Fibroblast of villous mesenchyme (primary cell): ENCODE measurements at places on chromosomes 12 and 14. TPM values are rescaled to one million over a fixed set of nuclear protein-coding genes. Genes with fewer than 3 reads are reported as not detected.
A peak's percentile ranks its signal among the peaks of the same experiment; 100 is the strongest.

Gene SLC6A15
- total RNA-seq = 0.43 and 0.64 TPM in 2 replicates

DNA sequence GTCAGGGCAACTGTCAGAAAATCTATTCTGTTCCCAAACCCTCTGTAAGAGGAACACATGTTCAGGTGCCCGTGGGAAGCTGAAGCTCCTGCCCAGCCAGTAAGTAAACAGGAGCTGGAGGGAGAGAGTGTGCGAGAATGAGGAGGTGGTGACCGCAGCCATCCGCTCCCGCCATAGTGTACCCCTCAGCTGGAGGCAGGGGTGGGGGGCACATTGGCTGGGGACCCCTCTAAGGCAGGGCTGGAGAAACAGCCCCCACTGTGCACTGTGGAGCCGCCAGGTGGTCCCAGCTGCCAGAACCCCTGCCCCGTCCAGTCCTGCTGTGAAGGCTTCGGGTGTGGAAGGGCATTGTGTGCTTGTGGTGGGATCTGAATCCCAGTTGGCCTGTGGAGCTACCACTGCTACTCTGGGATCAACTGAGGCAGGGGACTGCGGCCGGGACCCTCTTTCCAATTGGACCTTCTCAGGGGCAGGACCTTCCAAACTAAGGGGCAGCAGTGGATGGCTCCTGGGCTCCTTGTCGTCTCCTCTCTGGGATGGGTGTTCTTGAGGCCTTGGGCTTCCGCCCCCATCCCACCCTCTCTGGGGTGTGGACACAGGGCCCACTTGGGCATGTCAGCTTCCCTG lies 59.6 kb downstream of the TSPAN9 start:
- no peak for DNase-seq

Gene NKX2-1
- total RNA-seq = not detected in 2 replicates

Gene NUDT14
- total RNA-seq = 17.7 and 20.0 TPM in 2 replicates

Gene FOXN4
- total RNA-seq = not detected in 2 replicates

DNA sequence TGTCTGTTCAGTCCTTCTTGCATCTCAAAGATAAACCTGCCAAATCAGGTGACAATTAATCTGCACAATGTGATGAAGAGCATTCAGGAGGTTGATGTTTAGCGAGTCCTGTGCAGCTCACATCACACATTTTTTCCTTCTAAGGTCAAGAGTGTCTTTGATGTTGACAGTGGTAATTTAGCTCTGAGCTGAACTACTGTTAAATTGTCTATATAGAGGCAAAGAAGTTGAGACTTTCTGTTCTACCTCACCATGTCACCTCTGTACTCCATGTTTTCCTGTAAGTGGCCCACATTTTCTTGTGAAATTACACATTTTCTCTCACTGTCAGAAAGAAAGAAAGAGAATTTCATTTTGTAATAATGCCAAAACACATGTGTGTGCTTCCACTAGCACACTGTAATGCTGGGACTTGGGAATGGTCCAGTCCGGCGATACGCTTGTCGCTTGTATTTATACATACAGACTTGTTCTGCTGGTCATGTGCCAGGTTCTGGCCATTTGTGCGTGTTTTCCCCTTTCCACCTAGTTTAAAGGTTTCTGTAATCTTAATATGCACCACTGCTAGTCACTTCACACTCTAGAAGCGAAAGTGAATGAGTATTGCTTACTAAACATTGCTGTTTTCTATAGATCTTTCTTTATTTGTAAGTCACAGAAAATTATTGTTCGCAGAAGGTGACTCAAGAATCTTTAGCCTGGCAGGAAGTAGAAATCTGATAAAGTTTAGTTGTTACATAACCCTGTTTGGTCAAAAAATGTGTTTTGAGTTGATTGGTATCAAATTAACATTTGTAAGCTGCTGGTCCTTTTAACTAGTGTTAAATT lies 328.9 kb downstream of the TMTC2 start:
- DNase-seq = peak; percentile 7

Gene AQP2
- not detected in 2 replicates for total RNA-seq

Gene LRRK2
- total RNA-seq = 1.3 and 1.6 TPM in 2 replicates

Gene LETMD1
- 23.7 and 25.8 TPM in 2 replicates for total RNA-seq

Gene HPD
- total RNA-seq = not detected in 2 replicates

DNA sequence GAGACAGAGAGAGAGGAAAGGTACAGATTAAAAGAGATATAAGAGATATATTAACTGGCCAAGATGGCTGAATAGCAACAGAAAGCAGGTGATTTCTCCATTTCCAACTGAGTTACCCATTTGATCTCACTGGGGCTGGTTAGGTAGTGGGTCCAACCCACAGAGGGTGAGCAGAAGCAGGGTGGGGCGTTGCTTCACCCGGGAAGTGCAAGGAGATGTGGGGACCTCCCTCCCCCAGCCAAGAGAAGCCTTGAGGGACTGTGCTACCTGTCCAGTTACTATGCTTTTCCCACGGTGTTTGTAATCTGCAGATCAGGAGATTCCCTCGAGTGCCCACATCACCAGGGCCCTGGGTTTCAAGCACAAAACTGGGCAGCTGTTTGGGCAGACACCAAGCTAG lies 131.2 kb downstream of the AKAP6 start:
- DNase-seq = no peak

DNA sequence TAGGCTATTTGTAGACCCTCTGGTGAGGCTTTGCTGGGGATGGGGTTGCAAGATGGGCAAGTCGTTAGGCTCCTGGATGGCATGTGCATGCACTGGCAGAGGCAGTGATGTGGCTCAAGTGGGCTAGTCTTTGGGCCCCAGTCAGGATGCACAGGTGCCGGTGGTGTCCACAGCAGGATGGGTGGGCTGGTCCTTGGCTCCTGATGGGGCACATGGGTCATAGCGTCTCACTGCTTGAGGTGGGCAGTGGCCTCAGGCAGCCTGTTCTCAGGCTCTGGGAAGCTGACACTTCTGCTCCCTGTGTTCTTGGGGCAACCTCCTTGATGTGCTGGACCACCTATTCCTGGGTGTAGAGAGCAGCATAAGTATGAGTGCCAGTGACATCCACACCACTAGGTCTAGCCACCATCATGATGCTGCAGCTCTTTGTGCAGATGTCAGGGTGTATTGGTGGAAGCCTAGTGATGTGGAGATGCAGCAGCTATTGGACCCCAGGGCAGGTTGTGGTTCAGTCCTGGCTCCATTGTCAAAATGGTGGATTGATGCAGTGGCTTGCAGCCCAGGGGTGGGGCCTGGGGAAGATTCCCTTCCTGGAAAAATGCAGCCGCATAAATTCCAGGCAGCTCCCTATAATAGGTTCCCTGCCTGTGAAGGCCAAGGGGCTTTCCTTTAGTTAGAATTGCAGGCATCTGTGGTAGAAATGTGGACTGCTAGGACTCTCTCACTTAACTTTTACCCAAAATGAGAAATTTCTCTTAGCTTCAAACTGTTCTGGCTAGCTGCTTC lies 742.5 kb upstream of the MDGA2 start:
- DNase-seq = no peak

DNA sequence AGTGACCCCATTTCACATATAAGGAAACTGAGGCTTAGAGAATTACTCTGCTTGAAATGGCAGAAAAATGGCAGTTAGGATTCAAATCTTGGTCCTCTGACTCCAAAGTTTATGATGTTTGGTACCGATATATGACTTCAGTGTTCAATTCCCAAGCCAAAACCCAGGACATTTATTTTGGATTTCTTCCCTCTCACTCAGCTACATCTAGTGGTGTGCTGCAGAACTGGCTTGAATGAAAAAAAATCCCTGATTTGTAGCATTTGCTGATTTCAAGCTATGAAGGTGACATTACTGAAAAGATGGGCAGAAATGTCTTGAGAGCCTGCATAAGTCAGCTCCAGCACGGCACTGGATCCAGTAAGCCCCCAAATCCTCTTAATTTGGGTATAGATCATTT lies 106.4 kb downstream of the EFCAB11 start:
- no peak for DNase-seq

GRCh38 chr12:38664661-38665269 lies 240.6 kb downstream of the CPNE8 start:
- DNase-seq = peak; percentile 30

DNA sequence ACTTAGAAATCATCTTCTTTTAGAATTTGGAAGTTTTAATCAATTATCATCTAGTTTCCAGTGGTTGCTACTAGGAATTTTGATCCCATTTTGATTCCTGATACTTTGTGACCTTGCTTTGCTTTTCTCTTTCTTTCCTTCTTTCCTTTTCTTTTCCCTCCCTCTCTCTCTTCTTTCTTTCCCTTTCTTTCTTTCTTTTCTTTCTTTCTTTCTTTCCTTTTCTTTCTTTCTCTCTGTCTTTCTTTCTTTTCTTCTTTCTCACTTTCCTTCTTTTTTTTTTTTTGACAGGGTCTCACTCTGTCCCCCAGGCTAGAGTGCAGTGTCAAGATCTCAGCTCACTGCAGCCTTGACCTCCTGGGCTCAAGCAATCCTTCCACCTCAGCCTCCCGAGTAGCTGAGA lies 81.5 kb upstream of the OSBPL8 start:
- DNase-seq = no peak

Gene SMOC1
- total RNA-seq = not detected in 2 replicates

- no peak for DNase-seq
Measured at GRCh38 chr14:72518809-72519377, 375.0 kb downstream of the DPF3 start.

DNA sequence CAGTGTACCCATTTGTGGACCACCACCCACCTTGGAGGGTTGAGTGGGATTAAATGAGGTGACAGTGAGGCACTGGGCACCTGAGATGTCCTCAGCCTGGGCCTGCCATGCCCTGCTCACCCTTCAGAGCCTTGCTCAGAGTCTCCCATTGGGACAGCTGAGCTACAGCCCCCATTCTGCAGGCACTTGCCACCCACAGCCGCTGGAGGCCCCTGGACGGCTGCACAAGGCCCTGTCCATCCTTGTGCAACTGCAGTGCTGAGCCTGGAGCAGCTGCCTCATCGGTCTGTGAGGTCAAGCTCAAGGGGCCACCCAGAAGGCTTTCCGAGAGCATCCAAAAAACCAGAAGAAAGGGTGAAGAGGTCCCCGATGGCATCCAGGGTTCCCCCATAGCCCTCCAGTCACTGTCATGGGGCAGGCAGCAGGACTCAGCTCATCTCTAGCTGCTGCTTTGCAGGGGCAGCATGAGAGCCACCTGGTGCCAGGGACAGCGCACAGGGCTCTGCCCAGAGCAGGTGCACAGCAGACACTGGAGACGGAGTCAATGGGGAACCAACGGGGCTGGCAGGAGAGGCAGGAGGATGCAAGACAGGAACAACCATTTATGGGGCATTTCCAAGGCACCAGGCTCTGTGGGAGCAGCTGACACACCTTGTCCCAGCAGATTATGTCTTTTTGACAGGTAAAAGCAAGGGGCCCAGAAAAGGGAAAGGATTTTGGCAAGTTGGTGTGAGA lies 84.6 kb downstream of the ARL6IP4 start:
- peak; percentile 33 for DNase-seq

DNA sequence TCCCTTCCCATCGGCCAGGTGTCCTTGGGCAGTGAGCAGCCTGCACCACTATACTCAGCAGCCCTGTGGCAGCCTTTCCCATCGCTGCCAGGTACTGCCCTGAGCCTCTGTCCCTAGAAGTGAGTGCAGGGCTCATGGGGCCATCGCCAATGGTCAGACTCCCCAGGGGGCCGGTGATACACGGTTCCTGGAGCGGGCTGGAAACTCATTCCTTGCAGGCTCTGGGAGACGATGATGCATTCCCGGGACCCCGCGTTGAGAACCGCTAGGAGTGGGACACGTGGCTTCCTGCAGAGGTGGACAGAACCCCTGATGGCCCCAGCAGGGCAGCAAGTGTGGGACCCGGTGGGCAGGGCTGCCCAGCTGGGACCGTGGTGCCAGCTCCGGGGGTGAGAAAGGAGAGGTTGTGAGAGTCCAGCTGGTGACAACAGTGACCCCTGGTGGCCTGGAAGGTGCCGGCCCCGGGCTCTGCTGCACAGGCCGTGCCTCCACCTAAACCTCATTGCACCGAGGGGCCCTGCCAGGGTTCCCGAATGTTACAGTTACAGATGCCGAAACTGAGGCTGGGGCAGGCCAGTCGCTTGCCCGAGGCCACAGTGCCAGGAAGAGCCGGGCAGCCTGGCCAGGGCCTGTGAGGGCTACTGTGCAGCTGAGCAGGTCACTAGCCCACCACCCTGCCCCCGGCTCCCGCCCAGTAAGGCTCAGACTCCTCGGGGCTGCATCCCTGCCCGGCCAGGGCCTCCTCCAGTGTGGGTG lies 33.8 kb downstream of the FBRSL1 start:
- peak; percentile 39 for DNase-seq

GRCh38 chr14:37131205-37131604 lies 41.2 kb downstream of the SLC25A21 start:
- DNase-seq = no peak

DNA sequence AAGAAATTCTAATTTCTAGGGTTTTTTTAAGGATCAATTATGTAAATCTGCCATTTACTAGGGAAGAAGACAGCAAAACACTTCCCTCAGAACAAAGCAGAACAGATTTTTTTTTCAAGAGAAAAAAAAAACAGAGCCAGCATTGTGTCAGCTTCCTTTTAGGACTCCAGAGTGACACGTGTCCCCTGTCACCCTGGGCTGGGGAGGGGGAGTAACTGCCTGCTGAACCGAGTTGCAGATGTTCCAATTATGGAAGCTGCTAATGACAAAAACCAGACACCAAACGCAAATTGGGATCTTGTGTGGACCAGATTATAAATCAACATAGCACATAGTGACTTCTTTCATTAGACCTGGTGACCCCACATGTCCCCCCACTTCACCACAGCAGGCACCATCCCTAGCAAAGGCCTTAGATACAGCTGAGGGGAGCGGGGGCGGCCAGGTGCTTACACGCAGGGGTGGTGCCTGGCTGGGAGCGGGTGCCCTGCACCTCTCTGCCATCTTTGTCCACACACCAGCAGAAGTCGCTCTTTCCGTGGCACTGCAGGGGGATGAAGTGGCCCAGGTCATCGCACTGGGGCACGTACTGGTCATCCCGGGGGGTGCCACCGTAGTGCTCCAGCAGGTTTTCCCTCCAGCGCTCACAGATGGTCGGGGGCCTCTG lies 25.4 kb downstream of the RTRAF start:
- DNase-seq = no peak

Gene IL22
- total RNA-seq = not detected in 2 replicates

- no peak for DNase-seq
Measured at GRCh38 chr14:95026851-95027463, 130.4 kb downstream of the DICER1 start.

DNA sequence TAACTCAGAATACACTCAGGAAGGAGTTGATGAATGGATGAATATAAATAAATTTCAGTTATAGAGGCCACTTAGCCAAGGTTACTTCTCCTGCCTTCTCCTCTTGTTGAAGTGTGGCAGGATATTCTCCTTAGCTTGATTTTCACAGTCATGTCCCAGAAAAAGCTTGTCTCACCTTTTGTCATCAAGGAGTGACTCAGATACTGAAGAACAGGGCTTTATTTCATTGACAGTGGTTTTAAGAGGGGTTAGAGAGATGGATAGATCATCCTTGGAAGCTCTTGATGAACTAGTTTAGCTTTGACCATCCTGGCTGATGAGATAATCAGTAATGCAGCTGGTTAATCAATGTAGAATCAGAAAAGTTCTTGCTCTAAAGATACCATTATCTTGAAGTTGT lies 35.0 kb upstream of the CFAP54 start:
- no peak for DNase-seq
